CD4-positive, alpha-beta T cell treated with Interleukin-4 for 4 hours (primary cell): ENCODE measurements at places on chromosomes 6 and 20.
A peak's percentile ranks its signal among the peaks of the same experiment; 100 is the strongest.

- no peak for DNase-seq
Measured at GRCh38 chr6:6729971-6730370, 141.5 kb downstream of the LY86 start.

DNA sequence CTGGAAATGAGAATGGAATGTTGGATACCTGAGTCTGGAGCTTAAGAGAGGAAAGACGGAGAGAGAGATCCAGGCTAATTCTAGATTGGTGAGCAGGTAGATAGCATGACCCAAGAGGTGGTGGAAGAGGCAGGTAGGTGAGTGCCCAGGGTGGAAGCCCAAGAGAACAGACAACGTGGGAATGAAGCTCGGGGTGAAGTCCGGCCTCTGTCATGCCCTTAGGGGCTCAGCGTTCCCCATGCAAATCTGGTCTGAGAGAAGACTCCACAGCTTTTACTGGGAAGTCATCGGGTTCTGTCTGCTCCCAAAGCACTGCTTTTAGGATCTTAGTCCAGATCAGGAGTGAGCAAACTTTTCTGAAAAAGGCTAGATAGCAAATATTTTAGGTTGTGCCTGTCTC, 3.6 kb downstream of the NELFCD start:
- DNase-seq = no peak

DNA sequence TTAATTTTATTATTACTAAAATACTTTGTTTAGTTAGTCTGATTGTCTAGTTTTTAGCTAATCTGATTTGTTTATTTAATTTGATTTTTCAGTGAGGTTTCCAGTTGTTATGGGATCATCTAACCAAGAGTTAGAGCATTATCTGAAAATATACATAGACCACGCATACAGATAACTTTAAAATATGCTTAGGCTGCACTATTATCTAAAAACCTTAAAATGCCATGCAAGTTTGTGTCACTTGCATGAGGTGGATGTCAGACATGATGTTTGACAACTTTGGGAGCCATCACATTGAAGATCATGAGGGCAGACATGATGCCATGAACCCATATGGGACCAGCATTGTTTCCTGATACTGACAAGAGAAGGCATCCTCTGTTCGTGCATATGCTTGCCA, 610.3 kb downstream of the KHDRBS2 start:
- no peak for DNase-seq

DNA sequence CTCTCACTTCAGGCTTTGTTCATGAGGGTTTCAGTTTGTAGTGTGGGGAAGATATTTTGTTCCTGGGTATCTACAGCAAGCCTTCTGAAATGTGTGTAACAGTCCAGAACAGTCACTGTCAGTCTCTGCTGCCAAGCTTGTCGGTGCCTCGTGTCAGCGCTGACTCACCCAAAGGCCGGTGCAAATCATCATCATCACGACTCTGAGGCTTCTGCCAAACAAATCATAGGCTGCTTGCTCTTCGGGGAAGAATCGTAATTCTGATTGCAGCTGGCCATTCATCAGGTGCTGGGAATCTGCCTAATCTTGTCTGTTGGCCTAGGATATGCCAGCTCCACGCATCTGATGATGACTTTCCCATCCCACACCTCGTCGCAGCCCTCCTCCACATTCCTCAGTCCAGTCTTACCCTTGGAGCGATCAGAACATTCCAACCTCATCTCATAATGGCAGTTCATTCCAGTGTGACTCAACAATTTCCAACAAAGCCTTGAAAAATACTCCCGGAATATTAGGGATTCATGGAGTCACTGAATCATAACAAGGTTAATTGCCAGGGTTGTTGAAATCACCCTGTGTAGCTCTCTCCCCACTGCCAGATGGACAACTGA, 40.9 kb downstream of the ALDH8A1 start:
- no peak for DNase-seq

DNA sequence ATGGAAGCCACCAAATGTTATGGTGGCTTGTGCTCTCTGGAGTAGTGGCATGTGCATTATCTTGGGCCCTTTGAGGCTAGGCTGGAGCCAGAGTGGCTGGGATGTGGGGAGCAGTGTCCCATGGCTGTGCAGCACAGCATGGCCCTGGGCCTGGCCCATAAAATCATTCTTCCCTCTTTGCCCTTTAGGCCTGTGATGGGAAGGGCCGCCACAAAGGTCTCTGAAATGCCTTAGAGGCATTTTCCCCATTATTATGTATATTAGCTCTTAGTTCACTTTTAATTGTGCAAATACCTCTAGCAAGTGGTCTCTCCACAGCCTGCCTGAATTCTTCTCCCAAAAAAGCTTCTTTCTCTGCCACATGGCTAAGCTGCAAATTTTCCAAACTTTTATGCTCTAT, 297.3 kb upstream of the IRAK1BP1 start:
- no peak for DNase-seq

DNA sequence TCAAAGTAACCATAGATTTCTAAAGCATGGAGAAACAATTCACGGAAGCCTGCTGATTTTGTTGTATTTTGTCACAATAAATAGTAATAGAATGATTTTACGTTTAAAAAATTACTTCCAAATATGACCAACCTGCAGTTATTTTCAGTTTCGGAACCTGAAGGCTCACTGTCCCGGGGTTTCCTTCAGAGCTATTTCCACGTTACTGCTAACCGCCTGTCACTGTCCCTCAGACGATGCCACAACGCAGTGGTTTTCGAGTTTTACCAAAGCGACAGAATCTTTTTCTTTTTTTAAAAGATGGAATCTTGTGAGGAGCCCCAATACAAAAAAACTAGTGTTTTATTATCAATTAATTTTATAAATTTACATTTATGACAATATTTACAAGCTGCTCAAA, 40.5 kb downstream of the PSMG4 start:
- no peak for DNase-seq

- no peak for DNase-seq
Measured at GRCh38 chr20:23336476-23336875, 14.1 kb upstream of the NXT1 start.

- DNase-seq = peak; percentile 30
Measured at GRCh38 chr6:137661601-137662000, 167.4 kb upstream of the OLIG3 start.

DNA sequence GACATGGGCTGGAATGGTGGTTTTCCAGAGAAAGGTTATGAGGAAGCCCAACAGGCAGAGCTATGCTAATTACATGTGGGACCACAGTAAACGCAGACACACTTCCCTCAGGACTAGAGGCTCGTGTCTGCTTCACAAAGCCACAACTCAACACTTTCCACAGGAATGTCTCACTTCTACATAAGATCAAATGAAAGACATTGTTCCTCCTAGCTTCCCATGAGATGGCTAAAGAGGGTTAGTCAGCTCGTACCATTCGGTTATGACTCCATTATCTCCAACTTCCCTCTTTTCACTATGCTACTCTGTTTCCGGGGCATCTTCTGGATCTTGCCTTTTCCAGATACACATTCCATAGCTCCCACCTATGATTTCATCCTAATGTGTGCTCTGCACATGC, 29.1 kb upstream of the ZC3H12D start:
- DNase-seq = no peak

DNA sequence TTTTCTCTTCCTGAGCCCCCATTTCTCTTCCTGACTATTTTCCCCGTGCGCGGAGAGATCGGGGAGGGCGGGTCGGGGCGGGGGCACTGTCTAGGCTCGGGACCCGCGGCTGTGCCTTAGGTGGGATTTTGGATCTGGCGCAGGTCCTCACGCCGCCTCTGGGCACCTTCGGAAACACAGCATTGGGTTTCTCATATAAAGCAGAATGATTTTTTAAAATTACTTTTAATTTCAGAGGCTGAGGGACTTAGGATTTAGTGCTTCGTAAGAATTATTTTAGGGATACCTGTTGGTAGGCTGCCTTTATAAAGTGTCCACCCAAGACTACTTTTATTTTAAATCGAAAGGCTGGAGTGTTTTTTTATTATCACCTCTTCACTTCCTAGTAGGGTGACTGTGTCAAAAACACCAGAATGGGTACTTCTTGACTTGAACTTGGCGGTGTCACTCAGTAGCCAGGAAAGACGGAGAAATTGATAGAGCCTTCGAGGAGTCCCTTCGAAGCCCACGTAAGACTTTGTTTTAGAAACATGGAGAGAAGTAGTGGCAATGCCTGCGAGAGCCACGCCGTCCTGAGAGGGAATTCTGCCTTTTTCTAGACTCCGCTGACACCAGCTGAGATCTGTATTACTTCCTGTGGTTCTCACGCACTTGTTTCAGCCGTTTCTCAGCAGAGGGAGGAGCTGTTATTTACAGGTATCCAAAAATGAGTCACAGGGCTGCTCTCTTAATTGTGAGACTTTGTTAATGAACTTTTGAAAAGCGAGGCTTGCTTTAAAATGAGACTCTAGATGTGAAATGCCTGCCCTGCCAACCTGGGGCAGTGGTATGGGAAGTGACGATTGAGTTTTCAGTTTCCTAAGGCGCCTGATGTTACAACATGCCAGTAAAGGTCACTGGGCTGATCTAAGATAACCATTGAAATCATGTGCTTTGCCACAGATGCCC, 667 bp downstream of the STX11 start:
- DNase-seq = peak; percentile 89

- DNase-seq = no peak
Measured at GRCh38 chr6:126170433-126170832, 169.5 kb upstream of the CENPW start.

GRCh38 chr20:17613328-17614175, 43.7 kb downstream of the DSTN start:
- no peak for DNase-seq

- no peak for DNase-seq
Measured at GRCh38 chr6:166955865-166956443, 396 bp downstream of the RNASET2 start.

DNA sequence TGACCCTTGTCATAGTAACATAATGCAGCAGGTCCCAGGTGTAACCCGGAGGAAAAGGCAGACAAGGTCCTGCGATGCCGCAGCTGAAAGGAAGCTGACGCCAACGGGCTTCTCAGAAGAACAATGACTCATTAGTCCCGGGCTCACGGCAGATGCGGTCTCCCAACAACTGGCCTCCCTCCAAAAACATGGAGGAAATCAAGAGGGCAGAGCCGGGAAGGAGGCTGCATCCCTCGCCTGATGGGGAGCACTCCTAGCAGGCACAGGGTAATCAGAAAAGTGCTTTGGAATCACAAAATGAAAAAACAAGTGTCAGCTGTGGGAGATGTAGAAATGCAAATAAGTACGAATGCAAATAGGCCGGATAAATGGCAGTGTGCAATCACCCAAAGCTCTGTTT, 165.2 kb upstream of the AGPAT4 start:
- DNase-seq = no peak

- no peak for DNase-seq
Measured at GRCh38 chr20:48625136-48625900, 202.5 kb downstream of the PREX1 start.

DNA sequence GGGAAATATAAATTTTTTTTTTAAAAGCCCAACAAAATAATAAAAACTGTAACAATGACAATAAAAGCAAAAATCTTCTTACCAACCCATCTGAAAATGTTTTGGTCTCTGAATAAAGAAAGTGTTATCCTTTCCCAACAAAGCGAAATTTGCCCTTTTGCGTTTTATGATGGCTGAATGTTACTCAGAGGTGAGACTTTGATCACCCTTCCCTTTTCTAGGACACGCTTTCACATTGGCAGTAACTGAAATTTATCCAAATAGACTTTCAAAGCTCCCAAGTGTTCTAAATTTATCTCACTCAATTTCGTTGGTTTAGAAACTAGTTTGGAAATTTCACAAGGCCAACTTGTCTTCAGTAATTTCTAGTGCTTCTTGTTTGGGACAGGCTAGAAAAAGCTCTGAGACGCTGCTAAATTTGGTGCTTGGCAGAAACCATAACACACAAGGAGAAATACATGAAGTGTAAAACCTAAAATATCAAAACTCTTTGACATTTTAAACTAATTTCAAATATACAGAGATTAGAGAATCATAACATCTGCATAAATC, 354.5 kb upstream of the CITED2 start:
- DNase-seq = no peak

GRCh38 chr20:33267701-33268100, 15.3 kb upstream of the BPIFB1 start:
- DNase-seq = no peak

- no peak for DNase-seq
Measured at GRCh38 chr20:16327606-16328005, 245.6 kb downstream of the KIF16B start.

DNA sequence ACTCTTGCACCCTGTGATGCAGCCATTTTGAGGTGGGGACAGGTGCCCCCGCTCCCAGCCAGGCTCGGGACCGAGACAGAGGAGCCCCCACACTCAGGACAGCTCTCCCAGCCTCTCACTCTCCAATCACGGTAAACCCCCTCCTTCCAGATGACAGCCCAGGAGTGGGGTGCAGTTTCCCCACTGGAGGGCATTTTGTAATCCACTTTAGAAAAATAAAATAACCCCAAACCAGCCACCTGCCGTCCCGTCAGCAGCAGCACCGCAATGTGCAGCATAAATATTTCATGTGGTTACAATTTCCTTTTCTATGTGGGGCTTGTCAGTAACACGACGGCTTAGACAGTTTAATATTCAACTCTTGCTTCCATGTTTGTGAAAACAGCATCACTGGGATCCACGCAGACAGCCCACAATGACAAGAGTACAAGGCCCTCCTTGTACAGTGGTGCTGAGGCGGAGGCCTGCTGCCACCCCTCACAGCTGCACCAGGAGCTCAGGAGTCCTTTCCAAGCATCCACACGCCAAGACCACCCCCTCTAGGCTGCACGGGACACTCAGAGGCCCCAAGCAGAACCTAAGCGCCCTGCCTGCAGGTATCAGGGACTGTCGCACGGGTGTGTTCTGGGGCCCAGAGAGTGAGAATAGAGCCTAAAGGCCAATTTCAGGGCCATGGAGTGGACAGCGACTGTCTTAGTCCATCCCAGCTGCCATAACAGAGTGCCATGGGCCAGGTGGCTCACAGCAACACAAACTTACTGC, 116.7 kb downstream of the JPH2 start:
- peak; percentile 37 for DNase-seq

- no peak for DNase-seq
Measured at GRCh38 chr6:32073101-32073500, 34.9 kb downstream of the CYP21A2 start.

- no peak for DNase-seq
Measured at GRCh38 chr20:62376112-62377063, 9.3 kb upstream of the LAMA5 start.

DNA sequence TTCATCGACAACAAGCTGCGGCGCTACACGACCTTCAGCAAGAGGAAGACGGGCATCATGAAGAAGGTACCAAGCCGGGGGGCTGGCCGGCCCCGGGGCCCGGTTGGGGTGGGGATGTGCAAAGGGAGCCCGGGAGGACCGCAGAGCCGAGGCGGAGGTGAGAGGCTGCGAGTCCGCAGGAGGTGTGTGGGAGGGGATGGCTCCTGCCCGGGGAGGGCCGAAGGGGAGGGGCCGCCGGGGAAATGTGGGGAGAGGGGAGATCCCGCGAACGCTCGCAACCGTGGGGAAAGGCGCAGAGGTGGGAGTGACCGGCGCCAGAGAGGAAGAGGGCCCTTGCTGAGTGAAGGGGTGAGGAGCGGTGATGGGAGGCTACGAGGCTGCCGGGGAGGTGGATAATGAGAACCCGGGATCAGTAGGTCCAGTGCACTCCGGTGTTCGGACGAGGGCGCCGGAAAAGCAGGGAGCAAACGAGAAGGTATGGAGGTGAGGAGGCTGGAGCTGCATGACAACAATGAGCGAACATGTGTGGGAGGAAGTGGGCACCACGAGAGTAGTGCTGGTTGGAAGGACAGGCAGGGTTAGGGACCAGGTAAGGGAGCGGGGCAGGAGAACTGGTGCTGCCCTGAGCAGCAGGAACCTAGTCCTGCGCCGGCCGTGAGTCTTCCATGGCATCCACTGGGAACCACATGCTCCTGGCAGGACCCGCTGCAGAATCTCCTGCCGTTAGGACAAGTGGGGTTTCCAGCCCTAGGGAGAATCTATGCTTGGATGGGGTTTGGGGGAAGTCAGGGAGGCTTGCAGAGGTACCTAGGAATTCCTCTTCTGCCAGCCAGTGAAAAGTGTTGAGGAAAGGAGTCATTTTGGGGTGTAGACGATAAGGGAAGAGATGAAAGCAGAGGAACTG, 1.3 kb downstream of the SRF start:
- peak; percentile 34 for DNase-seq
